Stomach (tissue), 19 donors: ENCODE measurements at places on chromosomes 1 and 21.

DNA sequence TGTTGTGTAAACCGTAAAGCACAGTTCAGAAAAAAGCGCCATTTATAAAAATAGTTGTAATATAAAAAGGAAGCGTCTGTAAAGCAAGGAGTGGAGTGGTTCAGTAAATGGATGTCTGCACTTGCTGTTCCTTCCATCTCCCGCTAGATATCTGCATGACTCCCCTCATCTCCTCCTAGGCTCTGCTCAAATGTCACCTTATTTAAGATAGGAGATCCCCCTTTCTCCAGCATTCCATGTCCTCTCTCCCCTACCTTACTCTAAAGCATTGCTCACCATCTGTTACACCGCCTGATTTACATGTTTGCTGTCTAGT lies 745 bp downstream of the MUL1 start:
- no peak for DNase-seq

DNA sequence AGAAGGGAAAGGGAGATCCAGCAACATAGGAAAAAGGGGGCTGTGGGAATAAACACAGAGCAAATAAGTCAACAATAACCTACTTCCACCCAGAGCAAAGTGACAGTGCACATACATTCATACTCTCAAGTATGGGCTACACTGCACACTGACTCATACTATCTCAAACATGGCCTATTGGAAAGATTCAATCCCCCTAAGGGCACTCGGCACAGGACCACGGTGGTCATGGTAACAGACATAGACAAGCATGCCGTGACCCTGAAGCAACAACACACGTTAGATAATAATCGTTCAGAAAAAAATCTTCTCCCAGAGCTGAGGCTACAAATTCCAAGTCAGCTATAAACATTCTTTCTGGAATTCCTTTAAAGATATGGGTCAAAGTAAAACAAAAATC lies 16.8 kb upstream of the JAK1 start:
- peak; percentile 38 for DNase-seq

DNA sequence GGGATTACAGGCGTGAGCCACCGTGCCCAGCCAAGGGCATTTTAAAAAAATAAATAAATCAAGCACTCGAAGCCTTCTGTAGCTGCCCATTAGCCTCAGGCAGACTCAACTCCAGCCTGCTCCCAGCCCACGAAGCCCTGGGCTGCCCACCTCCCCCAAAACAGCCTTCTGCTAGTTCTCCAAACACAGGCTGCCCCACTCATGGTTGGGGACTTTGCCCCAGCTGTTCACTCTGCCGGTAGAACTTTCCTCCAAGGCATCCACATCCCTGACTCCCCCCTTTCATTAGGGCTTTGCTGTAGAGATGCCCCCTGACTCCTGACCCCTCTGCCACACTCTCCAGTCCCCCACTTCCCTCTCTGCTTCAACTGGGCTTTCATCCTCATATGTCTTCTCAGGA lies 29.7 kb upstream of the LAPTM5 start:
- DNase-seq, result no peak

DNA sequence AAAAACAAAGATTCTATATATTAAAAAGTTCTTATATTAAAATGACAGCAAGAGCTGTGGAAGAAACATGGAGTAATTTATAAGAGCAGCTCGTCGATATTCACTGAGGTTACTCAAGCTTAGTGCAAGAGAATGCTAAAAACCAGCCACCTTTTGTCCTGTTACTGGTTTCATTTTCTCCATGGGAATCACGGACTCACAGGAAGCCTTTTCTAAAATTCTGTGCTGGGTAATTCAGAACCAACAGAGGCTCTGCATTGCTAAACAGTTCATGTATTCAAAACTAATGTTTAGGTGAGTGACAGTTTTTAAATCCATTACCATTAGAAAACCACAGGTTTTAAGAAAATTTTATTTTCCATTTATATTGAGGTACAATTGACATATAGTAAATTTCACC lies 147.8 kb upstream of the MAP1LC3C start:
- DNase-seq, result no peak

DNA sequence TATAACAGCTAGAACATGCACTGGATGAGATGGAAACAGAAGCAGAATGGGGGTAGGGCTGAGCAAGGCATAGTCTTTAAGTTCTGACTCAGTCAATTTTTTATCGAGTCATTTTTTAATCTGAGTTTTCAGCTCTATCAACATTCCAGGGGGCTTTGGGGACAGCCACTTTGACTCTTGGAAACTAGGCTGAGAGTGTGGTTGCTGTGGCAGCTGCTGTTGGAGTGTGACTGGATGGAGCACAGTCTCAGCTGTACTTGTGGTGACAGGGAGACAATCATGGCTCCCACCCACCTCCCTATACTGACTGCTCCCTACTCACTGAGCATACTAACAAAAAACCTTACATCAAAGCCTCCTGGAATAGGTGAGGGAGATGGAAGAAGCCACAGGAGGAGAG lies 25.0 kb downstream of the GJA5 start:
- DNase-seq, result no peak

DNA sequence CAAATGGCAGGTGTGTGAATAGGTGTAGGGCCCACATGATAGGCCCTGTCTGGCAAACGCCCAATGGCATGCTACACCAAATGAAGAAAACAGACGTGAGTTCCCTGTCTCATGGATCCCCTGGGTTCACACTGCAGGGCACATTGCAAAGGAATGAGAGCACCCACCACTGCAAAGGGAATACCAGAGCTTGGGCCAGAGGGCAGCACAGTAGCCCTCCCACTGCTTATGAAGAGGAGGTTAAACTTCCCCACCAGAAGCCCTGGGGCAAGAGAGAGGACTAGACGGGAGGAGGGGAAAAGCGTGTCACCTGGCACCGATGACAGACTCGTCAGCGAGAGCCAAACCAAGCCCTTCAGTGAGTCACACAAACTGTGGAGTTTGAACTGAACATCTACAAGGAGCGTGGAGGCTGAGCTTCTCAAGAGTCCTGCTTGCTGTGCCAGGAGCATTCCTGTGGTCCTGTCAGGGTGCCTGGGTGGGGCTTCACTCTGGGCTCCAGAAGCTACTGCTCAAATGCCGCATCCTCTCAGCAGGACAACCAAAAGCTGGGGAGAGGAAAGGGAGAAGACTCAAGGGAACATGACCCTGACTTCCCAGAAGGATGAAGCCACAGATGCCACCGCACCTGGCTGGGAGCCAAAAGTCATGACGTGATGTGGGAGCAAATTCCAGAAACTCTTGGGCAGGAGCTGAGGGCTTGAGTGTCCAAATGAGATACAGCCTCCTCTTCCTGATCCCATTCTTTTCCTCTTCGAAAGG lies 61.1 kb downstream of the TOMM20 start:
- DNase-seq, result peak; percentile 87

- DNase-seq, result peak; percentile 71
Measured at GRCh38 chr1:109901524-109902145, 9.0 kb upstream of the CSF1 start.

GRCh38 chr1:160428655-160429054 lies 28.3 kb downstream of the VANGL2 start:
- peak; percentile 66 for DNase-seq

GRCh38 chr21:42063191-42063570 lies 7.9 kb upstream of the UMODL1 start:
- peak; percentile 48 for DNase-seq

DNA sequence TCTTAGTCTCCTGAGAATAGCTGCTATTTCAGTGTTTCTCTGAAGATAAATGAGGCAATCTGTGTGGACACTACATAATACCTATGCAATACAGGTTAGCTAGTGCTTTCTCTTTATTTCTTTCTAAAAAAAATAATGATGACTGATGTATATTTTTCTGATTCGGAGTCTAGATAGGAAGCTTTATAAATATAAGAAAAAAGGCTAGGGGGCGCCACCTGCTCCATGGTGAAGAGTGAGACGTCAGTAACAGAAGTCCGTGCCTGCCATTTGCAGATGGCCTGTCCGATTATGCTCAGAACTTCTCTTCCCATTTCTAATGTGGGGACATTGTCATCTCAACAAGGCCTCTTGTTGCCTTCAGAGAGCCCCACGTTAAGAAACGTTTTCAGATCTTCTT lies 26.4 kb downstream of the QSOX1 start:
- no peak for DNase-seq

GRCh38 chr1:17507915-17508314 lies 31.6 kb upstream of the ARHGEF10L start:
- no peak for DNase-seq

GRCh38 chr1:150973836-150974579 lies 627 bp downstream of the CERS2 start:
- DNase-seq, result peak; percentile 72

DNA sequence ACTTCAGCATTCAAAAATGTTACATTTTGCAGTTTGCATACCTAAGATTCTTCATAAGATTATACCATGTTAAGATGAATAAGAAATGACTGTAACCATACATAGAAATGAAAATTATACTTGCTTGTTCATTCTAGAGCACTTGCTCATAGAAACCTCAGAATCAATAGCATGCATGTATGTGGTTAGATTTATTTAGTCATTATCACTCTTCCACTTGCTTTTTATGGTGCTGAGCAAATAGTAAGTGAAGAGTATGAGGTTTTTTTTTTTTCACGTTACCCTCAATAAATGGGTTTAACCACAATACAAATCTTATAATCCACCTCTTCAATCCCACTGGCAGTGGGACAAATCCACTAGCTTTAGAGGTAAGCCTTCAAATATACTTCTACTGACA lies 84.7 kb downstream of the LRRC53 start:
- no peak for DNase-seq

GRCh38 chr1:187396929-187397796 lies 568.4 kb downstream of the PLA2G4A start:
- no peak for DNase-seq

GRCh38 chr1:3504151-3504821 lies 49.8 kb downstream of the ARHGEF16 start:
- peak; percentile 46 for DNase-seq

- DNase-seq, result no peak
Measured at GRCh38 chr1:167276969-167277368, 56.3 kb downstream of the POU2F1 start.

DNA sequence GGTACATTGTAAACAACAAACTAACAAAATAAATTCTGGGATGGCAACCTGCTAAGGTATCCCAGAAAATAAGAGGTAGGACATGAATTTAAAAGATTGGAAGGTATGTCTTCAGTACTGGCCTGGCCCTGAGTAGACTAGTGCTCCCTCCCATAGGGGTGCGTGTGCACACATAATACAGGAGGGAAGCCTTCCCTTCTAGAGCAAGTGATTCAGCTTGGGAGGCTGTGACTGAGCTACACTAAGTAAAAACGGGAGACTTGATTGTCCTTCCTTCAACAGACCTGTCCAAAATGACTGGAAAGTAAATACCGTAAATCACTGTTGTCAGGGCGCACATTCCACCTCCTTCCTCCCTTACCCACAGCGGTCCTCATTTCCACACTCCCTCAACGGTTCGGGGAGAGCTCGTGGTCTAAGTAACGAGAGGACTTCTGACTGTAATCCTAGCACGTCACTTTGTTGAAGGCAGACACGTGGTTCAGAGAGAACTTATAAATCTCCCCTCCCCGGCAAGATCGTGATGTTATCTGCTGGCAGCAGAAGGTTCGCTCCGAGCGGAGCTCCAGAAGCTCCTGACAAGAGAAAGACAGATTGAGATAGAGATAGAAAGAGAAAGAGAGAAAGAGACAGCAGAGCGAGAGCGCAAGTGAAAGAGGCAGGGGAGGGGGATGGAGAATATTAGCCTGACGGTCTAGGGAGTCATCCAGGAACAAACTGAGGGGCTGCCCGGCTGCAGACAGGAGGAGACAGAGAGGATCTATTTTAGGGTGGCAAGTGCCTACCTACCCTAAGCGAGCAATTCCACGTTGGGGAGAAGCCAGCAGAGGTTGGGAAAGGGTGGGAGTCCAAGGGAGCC lies at the start of gene TGFB2:
Gene TGFB2, plus strand, starts transcription at position 523 of the 859 bp plus-strand sequence. CDS start 1,366 bp downstream, outside the sequence.
- DNase-seq, result peak; percentile 87

- no peak for DNase-seq
Measured at GRCh38 chr1:35936838-35937237, 5.9 kb downstream of the AGO3 start.

DNA sequence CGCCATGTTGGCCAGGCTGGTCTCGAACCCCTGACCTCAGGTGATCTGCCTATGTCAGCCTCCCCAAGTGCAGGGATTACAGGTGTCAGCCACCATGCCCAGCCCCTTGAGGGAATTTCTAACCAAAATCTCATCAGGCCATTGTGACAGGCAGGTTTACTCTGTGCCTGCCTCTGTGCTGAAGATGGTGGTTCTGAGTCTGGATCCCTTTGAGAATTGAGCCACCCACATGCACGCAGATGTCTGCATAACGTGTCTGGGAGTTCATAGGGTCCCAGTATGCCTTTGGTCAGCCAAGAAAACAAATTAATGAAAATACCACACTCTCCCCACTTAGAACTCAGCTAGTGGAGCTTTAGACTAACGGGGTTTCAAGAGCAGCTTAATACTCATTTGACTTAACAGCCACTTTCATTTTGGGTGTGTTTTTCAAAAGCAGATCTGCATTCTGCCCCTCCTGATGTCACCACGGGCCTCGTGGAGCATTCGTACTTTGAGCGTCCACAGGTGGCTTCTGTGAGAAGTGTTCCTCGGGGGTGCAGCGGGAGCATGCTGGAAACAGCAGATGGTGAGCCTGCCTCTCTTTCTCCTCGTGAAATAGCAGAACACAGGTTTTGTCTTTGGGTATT lies 45.3 kb downstream of the DIP2A start:
- no peak for DNase-seq

- DNase-seq, result no peak
Measured at GRCh38 chr21:32448803-32449594, 36.5 kb downstream of the EVA1C start.

- DNase-seq, result no peak
Measured at GRCh38 chr21:27108701-27109100, 141.8 kb upstream of the ADAMTS5 start.

- DNase-seq, result no peak
Measured at GRCh38 chr1:235929216-235929615, 62.5 kb upstream of the LYST start.

DNA sequence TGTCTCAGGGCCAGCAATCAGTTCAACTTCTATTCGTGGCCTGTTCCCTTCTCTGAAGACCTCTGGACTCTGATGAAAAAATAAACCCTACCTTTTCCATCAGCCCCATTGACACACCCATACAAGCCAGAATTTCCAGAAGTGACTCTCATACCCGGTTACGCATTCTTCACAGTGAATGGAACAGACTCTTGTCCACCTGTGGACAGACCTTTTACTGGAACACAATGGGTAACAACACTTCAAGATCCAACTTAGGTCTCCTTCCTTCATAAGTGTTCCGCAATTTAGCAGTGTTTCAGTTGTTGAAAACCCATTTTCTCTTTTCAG lies 2.6 kb upstream of the NPL start:
- DNase-seq, result no peak

- DNase-seq, result no peak
Measured at GRCh38 chr1:172600615-172601014, 58.3 kb upstream of the FASLG start.
